ENCODE measurements at places on chromosomes 2 and 18. TPM values are rescaled to one million over a fixed set of nuclear protein-coding genes. Genes with fewer than 3 reads are reported as not detected.

PREPL gene
- 19.5 TPM for polyA plus RNA-seq

PDE1A gene
- polyA plus RNA-seq = 17.8 TPM

EFHD1 gene
- 154 TPM for polyA plus RNA-seq

SLC8A1 gene
- polyA plus RNA-seq = 17.5 TPM

SERPINB11 gene
- polyA plus RNA-seq = not detected

GAL3ST2 gene
- 0.05 TPM for polyA plus RNA-seq

Measured in ovary (tissue), 10 donors.